ENCODE measurements at places on chromosomes 16 and 17. TPM values are rescaled to one million over a fixed set of nuclear protein-coding genes. Genes with fewer than 3 reads are reported as not detected.

MAPT gene
- total RNA-seq: 0.54 TPM

GRAPL gene
- total RNA-seq: not detected

ATMIN gene
- total RNA-seq: 60.8 TPM

BAIAP3 gene
- 1.0 TPM for total RNA-seq

CCL22 gene
- 0.17 TPM for total RNA-seq

SLC5A11 gene
- total RNA-seq: not detected

PSME3IP1 gene
- 91.2 TPM for total RNA-seq

BICDL2 gene
- 3.3 TPM for total RNA-seq

NXPH3 gene
- total RNA-seq: 0.33 TPM

GRB2 gene
- 63.4 TPM for total RNA-seq

OR1A1 gene
- total RNA-seq: not detected

SSTR5 gene
- total RNA-seq: not detected

RAMP2 gene
- total RNA-seq: not detected

DNAH3 gene
- total RNA-seq: 0.54 TPM

MT4 gene
- not detected for total RNA-seq

OR2C1 gene
- not detected for total RNA-seq

KRTAP9-2 gene
- total RNA-seq: not detected

GINS2 gene
- 17.6 TPM for total RNA-seq

FSCN2 gene
- total RNA-seq: 0.83 TPM

KRT36 gene
- not detected for total RNA-seq

NOXO1 gene
- not detected for total RNA-seq

JMJD8 gene
- total RNA-seq: 21.2 TPM

Data from mammary epithelial cell (primary cell).